B cell (primary cell): ENCODE measurements at places on chromosomes 16 and 17. TPM values are rescaled to one million over a fixed set of nuclear protein-coding genes. Genes with fewer than 3 reads are reported as not detected.

- H3K36me3 ChIP-seq = peaks cover 9% of the 10 kb centered on the region
- no peaks in the 10 kb centered on the region for H3K27me3 ChIP-seq
- H3K27ac ChIP-seq = peak overlapping the region; percentile 77
- no peak for DNase-seq
- H3K4me3 ChIP-seq = no peak overlapping the region
Observed at GRCh38 chr16:28164140-28164539, 47.6 kb downstream of the XPO6 start.

DNA sequence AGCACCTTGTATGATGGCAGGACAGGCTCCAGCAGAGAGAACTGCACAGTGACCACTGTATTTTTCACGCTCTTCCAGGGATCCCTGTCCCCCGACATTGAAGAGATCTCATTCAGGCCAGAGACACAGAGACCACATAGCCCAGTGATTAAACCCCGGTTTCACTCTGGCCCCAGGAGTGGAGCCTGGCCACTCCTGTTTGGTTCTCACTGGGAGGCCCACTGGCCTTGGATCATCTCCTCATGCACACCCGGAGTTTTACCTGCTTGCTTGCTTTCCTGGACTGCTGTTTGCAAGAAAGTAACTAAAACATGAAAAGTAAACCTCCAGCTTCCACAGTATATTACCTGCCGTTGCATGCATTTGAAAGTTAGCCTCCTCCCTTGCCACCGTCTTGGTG lies 13.2 kb upstream of the CLEC18C start:
- no peak for DNase-seq
- H3K36me3 ChIP-seq = peaks cover 75% of the 10 kb centered on the region
- H3K27ac ChIP-seq = no peak overlapping the region
- H3K27me3 ChIP-seq = no peaks in the 10 kb centered on the region

GRCh38 chr17:4509923-4510617 lies 11.4 kb downstream of the SPNS2 start:
- no peaks in the 10 kb centered on the region for H3K4me1 ChIP-seq
- no peak overlapping the region for H3K4me3 ChIP-seq
- H3K36me3 ChIP-seq = no peaks in the 10 kb centered on the region
- H3K27me3 ChIP-seq = peaks cover 39% of the 10 kb centered on the region

GRCh38 chr17:21212826-21213637 lies 929 bp downstream of the TMEM11 start:
- peak overlapping the region; percentile 64 for H3K4me3 ChIP-seq
- no peaks in the 10 kb centered on the region for H3K27me3 ChIP-seq
- peaks cover 37% of the 10 kb centered on the region for H3K4me1 ChIP-seq

DNA sequence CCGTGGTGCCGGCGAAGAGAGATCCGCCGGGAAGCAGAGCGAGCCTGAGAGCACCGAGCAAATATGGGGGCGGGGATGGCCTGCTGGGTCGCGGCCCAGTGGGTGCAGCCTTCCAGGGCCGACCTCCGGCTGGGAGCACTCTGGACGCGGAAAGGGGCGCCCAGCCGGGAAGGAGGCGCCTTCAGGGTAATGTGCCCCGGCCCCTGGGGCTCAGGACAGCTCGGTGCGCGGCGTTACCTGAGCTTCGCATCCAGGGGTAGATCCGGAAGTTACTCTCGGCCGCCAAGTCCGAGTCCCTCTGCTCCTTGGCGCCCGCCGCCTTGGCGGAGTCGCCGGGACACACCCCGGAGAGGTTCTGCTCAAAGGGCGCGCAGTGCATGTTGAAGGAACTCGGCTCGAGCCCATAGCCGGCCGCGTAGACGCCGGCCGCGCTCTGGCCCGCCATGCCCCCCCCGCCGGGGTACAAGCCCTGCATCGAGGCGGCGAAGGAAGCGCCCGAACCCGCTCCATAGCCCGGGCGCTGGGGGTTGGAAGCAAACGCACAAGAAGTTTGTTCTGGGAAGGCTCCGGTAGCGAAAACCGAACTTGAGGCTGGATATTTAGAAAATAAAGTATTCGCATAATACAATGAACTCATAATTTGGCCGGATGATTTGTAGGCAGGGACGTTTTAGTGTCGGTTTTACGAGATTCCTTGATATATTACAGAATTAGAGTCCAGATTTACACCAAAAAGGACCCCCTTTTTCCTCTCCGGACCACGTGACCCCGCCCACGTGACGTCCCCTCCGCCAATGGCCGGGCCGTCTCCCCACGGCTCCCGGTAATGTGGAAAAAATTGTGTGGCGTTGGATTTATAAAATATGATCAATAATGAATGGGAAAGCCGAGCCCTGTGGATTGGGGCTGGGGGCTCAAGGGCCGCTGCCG lies at the start of gene HOXB7:
HOXB7 (minus strand) TSS at position 736 of the 930 bp plus-strand sequence; CDS start at position 637, 99 bp downstream.
- H3K27ac ChIP-seq = no peak within 1 kb of the TSS
- no peaks in the 10 kb centered on the region for H3K36me3 ChIP-seq
- peak; percentile 73 for DNase-seq
- peaks cover 2% of the 10 kb centered on the region for H3K27me3 ChIP-seq
- peaks cover 52% of the 10 kb centered on the region for H3K4me1 ChIP-seq

DNA sequence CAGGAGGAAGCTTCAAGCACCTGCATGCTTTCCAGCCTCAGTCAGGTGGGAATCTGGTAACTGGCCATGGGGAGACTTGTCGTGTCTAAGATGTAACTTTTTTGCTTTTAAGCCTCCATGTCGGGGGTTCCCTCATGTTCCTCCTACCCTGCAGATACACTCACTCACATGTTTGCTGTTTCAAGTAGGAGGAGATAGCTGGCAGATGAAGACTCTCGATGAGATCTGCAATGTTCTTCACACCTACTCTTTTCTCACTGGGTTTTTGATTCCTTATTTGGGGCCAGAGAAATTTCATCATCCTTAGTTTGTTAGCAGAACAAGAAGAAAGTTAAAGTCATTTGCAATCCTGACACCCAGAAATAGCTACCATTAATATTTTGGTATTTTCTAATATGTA lies 24.7 kb downstream of the UTP4 start:
- H3K4me3 ChIP-seq = no peak overlapping the region
- H3K27me3 ChIP-seq = no peaks in the 10 kb centered on the region

- H3K4me3 ChIP-seq = no peak overlapping the region
- H3K36me3 ChIP-seq = peaks cover 3% of the 10 kb centered on the region
- H3K4me1 ChIP-seq = no peaks in the 10 kb centered on the region
- no peak overlapping the region for H3K27ac ChIP-seq
- no peaks in the 10 kb centered on the region for H3K27me3 ChIP-seq
- no peak for DNase-seq
Observed at GRCh38 chr16:86531191-86531545, 20.8 kb downstream of the FOXF1 start.

DNA sequence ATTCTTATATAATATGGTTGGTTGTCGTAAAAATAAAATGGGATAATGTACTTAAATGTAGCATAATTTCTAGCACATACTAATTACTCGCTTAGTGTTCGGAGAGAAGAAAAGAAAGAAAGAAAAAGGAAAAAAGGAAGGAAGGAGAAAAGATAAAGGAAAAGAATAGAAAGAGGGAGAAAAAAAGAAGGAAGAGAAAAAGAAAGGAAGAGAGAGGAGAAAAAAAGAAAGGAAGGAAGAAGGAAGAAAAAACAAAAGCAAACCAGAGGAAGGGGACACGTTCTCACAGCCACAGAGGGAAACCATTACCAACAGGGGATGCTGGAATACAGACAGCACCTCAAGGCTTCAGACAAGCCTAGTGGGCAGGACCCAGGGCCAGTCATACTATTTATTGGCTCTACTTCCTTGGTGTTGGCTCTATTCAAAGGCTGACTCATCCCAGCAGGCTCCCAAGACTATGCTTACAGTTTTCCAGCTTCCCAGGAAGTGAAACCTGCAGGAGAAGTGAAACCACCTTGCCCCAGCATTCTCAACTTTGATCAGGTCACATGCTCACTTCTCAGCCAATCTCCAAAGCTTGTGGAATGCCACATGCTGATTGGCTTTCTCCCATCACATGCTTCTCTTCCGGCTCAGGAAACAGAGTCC lies 273.5 kb upstream of the IRX5 start:
- H3K4me1 ChIP-seq = no peaks in the 10 kb centered on the region
- H3K27ac ChIP-seq = no peak overlapping the region
- no peak for DNase-seq
- H3K27me3 ChIP-seq = no peaks in the 10 kb centered on the region
- no peaks in the 10 kb centered on the region for H3K36me3 ChIP-seq
- H3K4me3 ChIP-seq = no peak overlapping the region

- DNase-seq = peak; percentile 70
- peak within 1 kb of the TSS; percentile 47 for H3K4me3 ChIP-seq
- peaks cover 69% of the 10 kb centered on the region for H3K4me1 ChIP-seq
- H3K27me3 ChIP-seq = peaks cover 19% of the 10 kb centered on the region
- no peaks in the 10 kb centered on the region for H3K36me3 ChIP-seq
- peak within 1 kb of the TSS; percentile 36 for H3K27ac ChIP-seq
Observed at GRCh38 chr17:1179818-1180742, at the start of gene ABR. Gene ABR, minus strand, starts transcription at chr17:1179981. Its CDS starts 254 bp downstream, at chr17:1179727.

- no peaks in the 10 kb centered on the region for H3K27me3 ChIP-seq
- no peak overlapping the region for H3K4me3 ChIP-seq
- no peak for DNase-seq
- no peaks in the 10 kb centered on the region for H3K4me1 ChIP-seq
- H3K36me3 ChIP-seq = peaks cover 2% of the 10 kb centered on the region
Observed at GRCh38 chr16:19588661-19589060, 33.2 kb downstream of the VPS35L start.

GRCh38 chr17:79948945-79949655 lies 86.6 kb downstream of the TBC1D16 start:
- peaks cover 25% of the 10 kb centered on the region for H3K4me1 ChIP-seq
- H3K27ac ChIP-seq = no peak overlapping the region
- DNase-seq = no peak
- no peaks in the 10 kb centered on the region for H3K36me3 ChIP-seq
- no peak overlapping the region for H3K4me3 ChIP-seq

- no peaks in the 10 kb centered on the region for H3K27me3 ChIP-seq
- H3K4me1 ChIP-seq = peaks cover 24% of the 10 kb centered on the region
- no peak overlapping the region for H3K27ac ChIP-seq
- no peak overlapping the region for H3K4me3 ChIP-seq
- peaks cover 27% of the 10 kb centered on the region for H3K36me3 ChIP-seq
- DNase-seq = no peak
Observed at GRCh38 chr16:1346422-1347285, 5.0 kb downstream of the TSR3 start.

DNA sequence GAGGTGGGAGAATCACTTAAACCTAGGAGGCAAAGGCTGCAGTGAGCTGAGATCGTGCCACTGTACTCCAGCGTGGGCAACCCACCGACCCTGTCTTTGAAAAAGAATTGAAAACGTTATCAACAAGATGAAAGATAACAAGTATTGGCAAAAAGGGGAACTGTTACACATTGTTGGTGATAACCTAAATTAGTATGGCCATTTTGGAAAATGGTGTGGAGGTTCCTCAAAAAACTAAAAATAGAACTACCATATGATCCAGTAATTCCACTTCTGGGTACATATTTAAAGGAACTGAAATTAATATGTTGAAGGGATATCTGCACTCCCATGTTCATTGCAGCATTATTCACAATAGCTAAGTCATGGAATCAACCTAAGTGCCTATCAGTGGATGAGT lies 61.0 kb downstream of the ABHD15 start:
- H3K27me3 ChIP-seq = no peaks in the 10 kb centered on the region
- H3K27ac ChIP-seq = no peak overlapping the region
- no peaks in the 10 kb centered on the region for H3K4me1 ChIP-seq
- peaks cover 60% of the 10 kb centered on the region for H3K36me3 ChIP-seq
- DNase-seq = no peak

- peaks cover 22% of the 10 kb centered on the region for H3K4me1 ChIP-seq
- no peak overlapping the region for H3K4me3 ChIP-seq
- peaks cover 8% of the 10 kb centered on the region for H3K27me3 ChIP-seq
- no peak overlapping the region for H3K27ac ChIP-seq
- no peak for DNase-seq
- H3K36me3 ChIP-seq = no peaks in the 10 kb centered on the region
Observed at GRCh38 chr17:74690409-74690825, 22.3 kb downstream of the CD300LF start.

GRCh38 chr17:42682722-42683403 lies 532 bp downstream of the CNTNAP1 start:
- no peaks in the 10 kb centered on the region for H3K36me3 ChIP-seq
- H3K4me3 ChIP-seq = peak overlapping the region; percentile 21
- peaks cover 8% of the 10 kb centered on the region for H3K27me3 ChIP-seq
- DNase-seq = no peak
- H3K4me1 ChIP-seq = peaks cover 53% of the 10 kb centered on the region

- peaks cover 9% of the 10 kb centered on the region for H3K4me1 ChIP-seq
- H3K36me3 ChIP-seq = no peaks in the 10 kb centered on the region
- H3K4me3 ChIP-seq = no peak overlapping the region
- DNase-seq = no peak
Observed at GRCh38 chr17:41133880-41134735, 6.2 kb downstream of the KRTAP4-6 start.

- H3K27ac ChIP-seq = no peak overlapping the region
- DNase-seq = no peak
- no peak overlapping the region for H3K4me3 ChIP-seq
- H3K36me3 ChIP-seq = no peaks in the 10 kb centered on the region
Observed at GRCh38 chr16:86384980-86385379, 125.3 kb upstream of the FOXF1 start.

- no peak overlapping the region for H3K27ac ChIP-seq
- H3K36me3 ChIP-seq = no peaks in the 10 kb centered on the region
- peak; percentile 75 for DNase-seq
- no peaks in the 10 kb centered on the region for H3K27me3 ChIP-seq
- peaks cover 6% of the 10 kb centered on the region for H3K4me1 ChIP-seq
- no peak overlapping the region for H3K4me3 ChIP-seq
Observed at GRCh38 chr17:31373150-31374093, 18.1 kb upstream of the RAB11FIP4 start.

GRCh38 chr17:69818467-69818866 lies 256.6 kb upstream of the KCNJ16 start:
- H3K4me3 ChIP-seq = no peak overlapping the region
- no peak for DNase-seq
- H3K27me3 ChIP-seq = no peaks in the 10 kb centered on the region

DNA sequence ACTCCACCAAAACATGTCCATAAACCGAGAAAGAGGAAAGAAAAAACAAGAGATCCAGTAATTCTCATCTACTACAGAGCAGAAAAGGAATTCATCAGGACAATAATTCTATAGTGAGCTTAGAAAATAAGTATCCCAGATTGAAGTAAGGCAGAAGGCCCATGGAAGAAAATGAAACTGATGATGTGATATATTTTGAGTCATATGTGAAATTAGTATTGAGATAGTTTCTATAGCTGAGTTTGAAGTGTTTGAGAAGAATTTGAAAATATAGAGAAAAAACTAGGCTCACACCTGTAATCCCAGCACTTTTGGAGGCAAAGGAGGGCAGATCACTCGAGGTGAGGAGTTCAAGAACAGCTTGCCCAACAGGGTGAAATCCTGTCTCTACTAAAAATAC lies 19.7 kb downstream of the LUC7L3 start:
- H3K27ac ChIP-seq = no peak overlapping the region
- peaks cover 2% of the 10 kb centered on the region for H3K36me3 ChIP-seq
- no peaks in the 10 kb centered on the region for H3K4me1 ChIP-seq
- no peaks in the 10 kb centered on the region for H3K27me3 ChIP-seq

Gene FBF1
- polyA plus RNA-seq = 18.3 and 21.6 TPM in 2 replicates

Gene ZP2
- polyA plus RNA-seq = not detected in 2 replicates

Gene SLFN12
- 1.9 and 2.5 TPM in 2 replicates for polyA plus RNA-seq

Gene FMNL1
- 386 and 478 TPM in 2 replicates for polyA plus RNA-seq

Gene CIITA
- polyA plus RNA-seq = 632 and 717 TPM in 2 replicates

Gene MGAT5B
- polyA plus RNA-seq = 0.15 TPM in 1 of 2 replicates, not detected in the other

Gene ZPBP2
- polyA plus RNA-seq = 1.5 and 1.6 TPM in 2 replicates

Gene MYO15A
- polyA plus RNA-seq = 1.7 and 3.1 TPM in 2 replicates

Gene OVCA2
- polyA plus RNA-seq = 27.4 and 43.9 TPM in 2 replicates

Gene MEIOB
- not detected in 2 replicates for polyA plus RNA-seq

Gene CARD14
- 0.33 TPM in 1 of 2 replicates, not detected in the other for polyA plus RNA-seq

Gene MYH1
- polyA plus RNA-seq = not detected in 2 replicates

Gene DNAH9
- polyA plus RNA-seq = not detected in 2 replicates
